Fibroblast of the conjunctiva (primary cell): ENCODE measurements at places on chromosomes 5 and 9.

DNA sequence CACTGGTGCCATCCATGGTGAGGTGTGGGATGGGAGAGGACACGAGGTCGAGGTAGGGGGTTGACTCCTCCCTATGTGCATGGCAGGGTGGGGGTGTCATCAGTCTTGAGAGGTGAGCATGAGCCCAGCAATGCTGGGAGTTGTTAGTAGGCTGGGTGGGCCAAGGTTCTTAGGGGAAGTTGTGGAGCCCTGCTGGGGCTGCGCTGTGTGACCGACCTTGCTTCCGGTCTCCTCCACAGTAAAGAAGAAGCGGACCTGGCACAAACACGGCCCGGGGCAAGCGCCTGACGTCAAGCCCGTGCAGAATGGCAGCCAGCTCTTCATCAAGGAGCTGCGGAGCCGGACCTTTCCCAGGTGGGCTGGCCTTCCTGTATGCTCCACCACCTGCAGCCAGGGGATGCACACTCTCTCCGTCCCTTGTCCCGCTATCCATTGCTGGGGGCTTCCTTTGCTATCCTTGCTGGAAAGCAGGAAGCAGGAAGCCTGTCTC lies 59.8 kb downstream of the PHF2 start:
- no peak for DNase-seq

GRCh38 chr5:134462047-134462575 lies 50.4 kb upstream of the CDKN2AIPNL start:
- DNase-seq, result no peak

DNA sequence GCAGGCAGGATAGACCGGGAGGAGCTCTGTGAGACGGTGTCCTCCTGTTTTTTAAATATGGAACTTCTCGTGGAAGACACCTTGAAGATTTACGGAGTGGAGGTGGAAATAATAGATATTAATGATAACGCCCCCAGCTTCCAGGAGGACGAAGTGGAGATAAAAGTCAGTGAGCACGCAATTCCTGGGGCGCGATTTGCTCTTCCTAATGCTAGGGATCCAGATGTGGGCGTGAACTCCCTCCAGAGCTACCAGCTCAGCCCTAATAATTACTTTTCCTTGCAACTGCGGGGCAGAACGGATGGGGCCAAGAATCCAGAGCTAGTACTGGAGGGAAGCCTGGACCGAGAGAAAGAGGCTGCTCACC lies 621 bp downstream of the PCDHGA11 start:
- no peak for DNase-seq

- DNase-seq, result no peak
Observed at GRCh38 chr9:18063856-18064390, 410.0 kb upstream of the ADAMTSL1 start.

GRCh38 chr5:37955748-37956147 lies 115.9 kb upstream of the GDNF start:
- DNase-seq, result no peak

- DNase-seq, result no peak
Observed at GRCh38 chr5:141957367-141957996, 520 bp downstream of the PCDH12 start.
